ENCODE measurements at places on chromosomes 4 and X.

DNA sequence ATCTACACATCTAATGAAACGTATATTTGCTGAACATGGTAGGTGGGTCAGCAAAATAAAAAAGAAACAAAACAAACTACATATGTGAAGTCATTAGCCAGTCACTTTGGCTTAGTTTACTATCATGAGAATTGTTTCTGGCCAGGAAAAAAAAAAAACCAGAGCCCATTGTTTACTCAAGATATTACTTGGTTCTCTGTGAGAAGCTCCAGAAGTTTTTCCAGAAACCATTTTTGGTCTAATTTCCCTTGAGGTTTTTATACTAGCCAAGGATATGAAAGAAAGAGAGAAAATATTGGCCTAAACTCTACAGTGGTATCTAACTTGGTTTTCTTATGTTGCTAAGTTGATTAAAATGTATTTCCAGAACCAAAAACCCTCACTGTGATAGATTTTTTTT lies 259.1 kb downstream of the PDHA2 start:
- DNase-seq, result no peak

GRCh38 chr4:94974773-94975172 lies 217.0 kb downstream of the BMPR1B start:
- DNase-seq, result no peak

GRCh38 chr4:169305173-169305572 lies 34.4 kb upstream of the SH3RF1 start:
- DNase-seq, result no peak

DNA sequence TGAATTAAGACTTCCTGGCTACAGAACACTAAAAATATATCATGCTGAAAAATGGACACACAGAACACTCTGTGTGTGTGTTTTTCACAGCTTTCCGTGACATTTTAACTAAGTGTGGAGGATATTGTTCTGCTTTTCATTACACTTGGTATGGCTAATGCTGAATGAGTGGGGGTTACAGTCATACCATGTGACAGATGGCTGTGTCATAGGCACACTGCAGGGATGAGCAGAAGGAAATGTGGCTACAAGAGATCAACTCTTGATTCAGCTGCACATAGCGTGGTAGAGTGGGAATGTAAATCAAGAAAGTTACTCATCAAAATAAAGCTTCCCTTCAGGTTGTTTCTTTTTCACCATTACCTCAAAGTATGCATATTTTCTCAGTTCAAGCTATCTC lies 669.8 kb downstream of the IQCM start:
- DNase-seq, result no peak

- no peak for DNase-seq
These were observed 87.0 kb upstream of the RAPGEF2 start for GRCh38 chr4:159015841-159016240.

DNA sequence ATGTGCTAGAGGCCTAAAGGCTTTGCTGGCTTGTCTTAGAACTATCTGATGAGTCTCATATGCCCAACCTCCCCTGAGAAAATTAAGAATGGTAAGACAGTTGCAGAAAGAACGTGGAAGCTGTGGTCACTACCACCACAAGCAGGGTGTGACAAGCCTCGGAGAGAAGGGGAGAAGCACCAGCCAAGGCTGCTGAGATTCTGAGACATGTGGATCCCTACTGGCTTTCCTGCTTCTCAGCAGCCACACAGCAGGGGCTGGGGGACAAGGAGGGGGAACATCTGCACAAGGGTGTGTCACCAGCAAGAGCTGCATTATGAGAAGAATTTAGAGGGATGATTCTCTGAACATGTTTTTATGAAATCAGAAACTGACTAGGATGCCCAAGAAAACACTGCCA lies 19.4 kb downstream of the TAPT1 start:
- no peak for DNase-seq

All from naive B cell (primary cell).